SJSA1 (cell line): ENCODE measurements at places on chromosomes 5 and 9. TPM values are rescaled to one million over a fixed set of nuclear protein-coding genes. Genes with fewer than 3 reads are reported as not detected.

- DNase-seq, result no peak
These were observed 201.1 kb upstream of the HAPLN1 start for GRCh38 chr5:83921666-83922193.

GRCh38 chr9:22079873-22080341 is 70.8 kb upstream of the CDKN2B start:
- no peak for DNase-seq

- no peak for DNase-seq
These were observed 57.0 kb upstream of the RANBP6 start for GRCh38 chr9:6072453-6072852.

CCDC183 gene
- 0.16 TPM in 1 of 2 replicates, not detected in the other for total RNA-seq

GPR150 gene
- 0.18 TPM in 1 of 2 replicates, not detected in the other for total RNA-seq

GRCh38 chr5:23105021-23105420 is 251.9 kb upstream of the CDH12 start:
- DNase-seq, result no peak
